ENCODE measurements at places on chromosomes 5 and 9.

DNA sequence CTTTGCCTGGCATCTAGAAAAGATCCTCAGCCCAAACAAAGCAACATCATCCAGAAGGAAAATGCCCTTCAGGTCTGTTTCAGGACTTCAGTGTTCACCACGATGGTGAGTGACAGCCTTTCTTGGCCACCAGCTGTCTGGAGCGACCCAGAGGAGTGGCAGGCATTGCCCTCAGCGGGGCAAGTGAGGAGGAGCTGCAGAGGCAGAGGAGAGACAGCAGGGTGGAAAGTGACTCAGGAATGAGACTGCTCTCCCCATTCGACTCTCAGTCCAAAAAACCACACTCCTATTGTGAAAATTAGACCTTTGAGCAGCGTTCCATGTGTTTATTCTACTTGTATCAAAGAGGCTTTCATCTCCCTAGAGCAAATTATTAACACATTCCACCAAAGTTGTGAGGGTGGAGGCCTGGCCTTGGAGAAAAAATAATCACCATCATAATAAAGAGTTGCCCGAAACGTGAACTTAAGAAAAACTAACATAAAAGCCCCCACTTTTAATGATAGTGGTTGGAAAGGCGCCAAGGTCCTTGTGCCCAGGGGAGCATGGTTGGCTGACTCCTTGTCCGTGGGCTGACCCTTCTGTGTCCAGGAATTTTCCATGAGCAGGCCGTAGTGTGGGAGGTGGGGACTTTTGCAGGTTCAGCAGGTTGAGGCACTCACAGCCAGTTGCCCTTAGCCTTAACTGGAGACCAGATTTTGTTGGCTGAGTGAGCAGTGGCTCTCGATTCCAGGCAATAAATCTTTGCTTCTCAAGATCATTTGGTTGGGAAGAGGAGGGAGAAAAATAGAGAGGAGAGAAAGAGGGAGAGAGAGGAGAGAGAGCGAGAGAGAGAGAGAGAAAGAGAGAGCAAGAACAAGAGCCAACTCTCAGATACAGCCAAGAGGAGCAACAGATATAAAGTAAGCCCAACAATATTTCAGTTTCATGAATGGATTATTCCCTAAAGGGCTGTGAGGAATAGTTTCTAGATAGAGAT is 125.9 kb upstream of the ANKRD55 start:
- no peak for DNase-seq

- DNase-seq, result no peak
Observed at GRCh38 chr9:96556701-96557461, 62.8 kb downstream of the CDC14B start.

- no peak for DNase-seq
Observed at GRCh38 chr9:111662576-111663300, 1.3 kb downstream of the GNG10 start.

- no peak for DNase-seq
Observed at GRCh38 chr9:9792144-9792857, 820.5 kb downstream of the PTPRD start.
